ENCODE measurements at places on chromosomes 5 and 9.

DNA sequence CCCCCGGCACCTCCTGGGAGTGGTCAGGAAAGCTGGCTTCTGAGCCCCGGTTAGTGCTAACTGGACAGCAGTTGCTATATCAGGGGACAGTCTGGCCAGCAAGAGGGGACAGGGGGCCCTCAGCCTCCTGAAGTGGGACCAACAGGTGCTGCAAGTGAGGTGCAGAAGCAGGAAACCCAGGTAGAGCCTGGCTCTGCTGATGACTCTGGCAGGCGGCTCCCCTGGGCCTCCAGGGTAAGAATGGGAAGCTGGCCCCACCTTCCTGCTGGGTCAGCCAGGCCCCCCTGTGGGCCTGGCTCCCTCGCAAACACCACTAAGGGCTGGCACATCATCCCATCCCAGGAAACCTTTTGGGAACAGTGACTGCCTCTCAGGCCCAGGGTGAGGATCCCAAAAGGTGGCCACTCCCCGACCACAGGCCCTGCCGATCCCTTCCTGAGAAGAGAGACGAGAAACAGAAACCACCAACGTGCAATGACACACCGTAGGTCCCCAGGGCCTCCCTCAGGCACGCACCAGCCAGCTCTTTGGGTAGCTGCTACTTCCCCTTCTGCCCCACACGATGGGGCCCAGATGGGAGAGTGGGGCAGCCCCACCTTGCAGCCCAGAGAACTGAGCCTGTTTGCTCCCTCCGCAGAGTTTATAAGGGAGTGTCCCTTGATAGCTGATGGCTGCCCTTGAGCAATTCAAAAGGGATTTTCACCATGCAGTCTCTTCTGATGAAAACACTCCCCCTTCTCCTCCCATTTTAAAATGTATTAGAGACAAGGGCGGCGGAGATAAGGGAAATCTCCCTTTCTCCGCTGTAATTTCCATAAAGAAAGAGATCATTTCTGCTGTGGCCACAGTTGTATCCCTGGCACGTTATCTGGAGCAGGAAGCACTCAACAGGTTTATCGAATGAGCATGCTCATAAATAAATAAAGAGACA is 76.8 kb downstream of the STK10 start:
- DNase-seq, result peak; percentile 45

DNA sequence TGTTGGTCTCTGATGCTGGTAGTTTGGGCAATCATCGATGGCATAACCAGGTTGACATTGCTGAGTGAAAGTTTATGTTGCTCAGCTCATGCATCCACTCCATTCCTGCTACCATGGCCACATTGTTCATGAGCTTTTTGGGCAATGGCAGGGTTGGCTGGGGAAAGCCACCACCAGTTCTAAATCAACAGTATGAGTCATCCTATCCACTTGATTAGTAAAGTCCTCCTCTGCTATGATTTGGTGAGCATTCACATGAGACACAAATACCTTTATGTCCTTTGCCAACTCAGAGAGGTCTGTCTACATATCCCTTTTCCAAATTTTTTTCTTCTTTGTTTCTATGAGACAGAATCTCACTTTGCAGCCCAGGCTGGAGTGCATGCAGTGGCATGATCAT is 129.7 kb upstream of the FBN2 start:
- no peak for DNase-seq

DNA sequence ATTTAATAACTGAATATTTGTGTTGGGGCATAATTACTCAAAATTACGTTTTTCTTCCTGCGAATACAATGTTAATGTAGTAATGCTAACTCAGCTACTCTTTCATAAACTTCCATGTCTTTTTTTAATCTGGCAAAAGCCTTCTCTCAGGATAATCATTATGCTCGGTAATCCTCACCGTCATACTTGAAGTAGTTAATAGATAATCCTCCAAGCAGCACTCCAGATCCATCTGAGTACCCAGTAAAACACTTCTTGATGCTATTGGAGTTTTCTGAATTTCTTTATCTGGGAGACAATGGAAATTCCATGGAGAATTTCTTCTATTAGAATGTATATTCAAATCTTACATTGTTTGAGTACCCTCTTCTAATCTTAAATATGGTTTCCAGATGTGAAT is 34.3 kb downstream of the PARP8 start:
- DNase-seq, result no peak

- DNase-seq, result no peak
Measured at GRCh38 chr5:17463653-17464052, 34.4 kb upstream of the TAF11L2 start.

GRCh38 chr9:21031091-21031807 is at the start of gene HACD4:
HACD4 (minus strand) TSS chr9:21031640; CDS start chr9:21031590, 50 bp downstream.
- DNase-seq, result peak; percentile 73

DNA sequence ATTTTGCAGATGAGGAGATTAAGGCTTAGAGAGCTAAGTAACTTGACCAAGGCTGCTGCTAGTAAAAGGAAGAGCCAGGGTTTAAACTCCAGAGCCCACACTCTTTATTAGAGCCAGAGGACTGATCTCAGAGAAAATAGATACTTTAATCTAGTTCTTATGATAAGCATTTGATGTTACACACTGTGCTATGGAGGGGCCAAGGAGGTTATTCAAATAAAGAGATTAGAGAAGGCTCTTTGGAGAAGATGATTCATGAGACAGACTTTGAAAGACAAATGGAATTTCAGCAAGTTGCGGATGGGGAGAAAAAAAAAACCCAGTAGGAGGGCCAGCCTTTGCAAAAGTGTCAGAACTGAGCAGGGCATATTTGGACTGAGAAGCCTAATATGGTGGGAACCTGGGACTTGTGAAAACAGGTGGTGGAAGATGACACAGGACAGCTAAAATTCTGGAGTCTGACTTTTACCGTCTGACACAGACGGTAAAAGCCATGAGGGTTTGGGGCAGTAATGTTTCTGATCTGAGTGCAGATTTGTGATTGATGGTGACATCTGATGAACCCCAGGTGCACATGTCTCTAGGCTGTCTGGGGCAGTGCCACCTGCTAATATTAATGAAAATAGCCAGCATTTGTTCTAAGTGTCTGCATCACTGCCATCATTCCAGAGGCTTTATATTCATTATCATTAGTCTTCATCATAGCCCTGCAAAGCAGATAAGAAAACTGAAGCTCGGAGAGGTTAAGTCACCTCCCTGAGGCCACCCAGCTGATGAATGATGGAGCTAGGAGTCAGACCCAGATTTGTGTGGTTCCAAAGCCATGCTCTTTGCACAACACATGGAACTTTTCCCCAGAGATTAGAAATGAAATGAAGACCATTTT is 65.3 kb upstream of the CXCL14 start:
- DNase-seq, result no peak

- no peak for DNase-seq
Measured at GRCh38 chr9:14401911-14402310, 88.0 kb upstream of the NFIB start.

- DNase-seq, result no peak
Measured at GRCh38 chr5:14036947-14037346, 92.5 kb upstream of the DNAH5 start.

- DNase-seq, result no peak
Measured at GRCh38 chr9:4212661-4213060, 87.2 kb downstream of the GLIS3 start.

DNA sequence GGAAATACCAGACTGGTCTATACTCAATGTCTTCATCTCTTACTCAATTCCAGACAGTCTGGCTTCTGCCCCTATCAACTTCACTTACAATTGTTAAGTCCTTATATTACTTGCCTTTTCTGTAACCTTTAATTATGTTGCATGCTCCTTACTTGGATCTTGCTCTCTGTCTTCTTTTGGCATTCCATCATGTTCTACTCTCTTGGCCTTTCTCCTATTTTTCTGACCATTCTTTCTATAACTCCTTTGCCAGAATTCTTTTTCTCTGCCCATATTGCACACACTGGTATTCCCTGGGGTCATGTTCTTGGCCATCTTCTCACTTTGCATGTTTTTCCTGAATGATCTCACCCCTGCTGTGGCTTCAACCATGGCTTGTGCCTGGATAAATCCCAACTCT is 209.8 kb upstream of the ZNF462 start:
- DNase-seq, result no peak

- peak; percentile 39 for DNase-seq
Measured at GRCh38 chr5:157761690-157762621, 18.4 kb downstream of the LSM11 start.

- no peak for DNase-seq
Measured at GRCh38 chr5:126066836-126067235, 356.4 kb upstream of the GRAMD2B start.

DNA sequence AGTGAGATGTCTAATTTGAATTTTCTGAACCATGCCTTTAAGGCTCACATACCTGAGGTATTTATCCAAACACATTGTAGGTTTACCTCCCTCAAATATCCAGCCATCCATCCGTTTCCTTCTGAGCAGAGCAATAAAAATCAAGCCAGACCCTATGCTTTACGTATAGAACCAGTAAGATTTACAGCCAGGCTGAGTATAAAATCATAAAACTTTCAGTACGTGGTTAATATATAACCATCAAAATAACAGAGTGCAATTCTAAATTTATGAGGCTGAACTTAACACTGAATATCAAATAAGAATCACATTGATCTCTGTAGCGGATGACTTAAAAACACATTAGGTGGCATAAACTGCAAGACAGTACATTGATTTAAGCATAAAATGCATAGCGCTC is 877.9 kb upstream of the WWC1 start:
- no peak for DNase-seq

DNA sequence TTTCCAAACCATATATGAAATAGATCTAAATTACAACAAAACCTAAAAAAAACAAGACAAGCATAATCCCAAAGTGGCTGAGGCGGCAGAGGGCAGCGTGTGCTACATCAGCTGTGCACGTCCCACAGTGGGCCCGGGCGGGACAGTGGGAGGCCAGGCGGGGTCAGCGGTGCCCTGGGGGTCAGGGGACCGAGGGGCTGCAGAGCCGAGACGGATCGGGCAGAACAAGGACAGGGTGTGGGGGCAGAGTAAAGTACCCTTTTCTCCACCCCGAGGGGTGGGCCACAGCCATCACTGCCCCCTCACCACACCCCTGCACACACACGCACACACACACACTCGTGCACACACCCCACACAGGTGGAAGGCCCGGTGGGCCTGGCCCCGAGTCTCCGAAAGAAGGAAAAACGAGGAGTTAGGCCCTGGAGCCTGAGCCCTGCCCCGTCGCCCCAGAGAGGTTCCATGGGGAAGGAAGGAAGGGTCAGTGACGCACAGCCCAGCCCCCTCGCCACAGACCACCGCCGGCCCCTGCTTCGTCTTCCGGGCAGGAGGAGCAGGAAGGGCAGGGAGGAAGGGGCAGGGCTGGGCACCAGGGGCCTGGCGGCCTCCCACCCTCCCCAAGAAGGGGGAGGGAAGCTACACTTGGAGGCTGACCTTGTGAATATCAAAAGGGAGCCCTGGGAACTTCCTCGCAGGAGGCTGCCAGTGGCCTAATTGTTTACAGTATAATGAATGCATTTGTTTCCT is 49.6 kb upstream of the UBAC1 start:
- peak; percentile 60 for DNase-seq
